ENCODE measurements at places on chromosomes 11 and 22.
A peak's percentile ranks its signal among the peaks of the same experiment; 100 is the strongest.

DNA sequence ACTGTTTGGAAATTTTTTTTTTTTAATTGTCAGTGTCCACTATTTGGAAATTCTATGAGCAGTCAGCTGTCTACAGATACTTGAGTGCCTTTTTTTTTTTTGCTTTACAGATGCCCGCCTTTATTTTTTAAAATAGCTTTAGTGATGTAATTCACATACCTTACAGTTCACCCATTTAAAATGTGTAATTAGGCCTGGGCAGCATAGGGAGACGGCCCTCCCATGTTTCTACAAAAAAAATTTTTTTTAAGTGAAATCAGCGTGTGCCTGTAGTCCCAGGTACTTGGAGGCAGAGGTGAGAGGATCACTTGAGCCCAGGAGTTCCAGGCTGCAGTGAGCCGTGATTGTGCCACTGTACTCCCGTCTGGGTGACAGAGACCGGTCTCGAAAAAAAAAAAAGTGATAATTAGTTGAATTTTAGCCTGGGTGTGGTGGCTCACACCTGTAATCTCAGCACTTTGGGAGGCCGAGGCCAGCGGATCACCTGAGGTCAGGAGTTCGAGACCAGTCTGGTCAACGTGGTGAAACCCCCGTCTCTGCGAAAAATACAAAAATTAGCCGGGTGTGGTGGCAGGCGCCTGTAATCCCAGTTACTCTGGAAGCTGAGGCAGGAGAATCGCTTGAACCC lies 1.5 kb downstream of the ZNF143 start:
- DNase-seq: no peak

- DNase-seq: no peak
Measured at GRCh38 chr22:42608136-42608822, 6.4 kb downstream of the POLDIP3 start.

DNA sequence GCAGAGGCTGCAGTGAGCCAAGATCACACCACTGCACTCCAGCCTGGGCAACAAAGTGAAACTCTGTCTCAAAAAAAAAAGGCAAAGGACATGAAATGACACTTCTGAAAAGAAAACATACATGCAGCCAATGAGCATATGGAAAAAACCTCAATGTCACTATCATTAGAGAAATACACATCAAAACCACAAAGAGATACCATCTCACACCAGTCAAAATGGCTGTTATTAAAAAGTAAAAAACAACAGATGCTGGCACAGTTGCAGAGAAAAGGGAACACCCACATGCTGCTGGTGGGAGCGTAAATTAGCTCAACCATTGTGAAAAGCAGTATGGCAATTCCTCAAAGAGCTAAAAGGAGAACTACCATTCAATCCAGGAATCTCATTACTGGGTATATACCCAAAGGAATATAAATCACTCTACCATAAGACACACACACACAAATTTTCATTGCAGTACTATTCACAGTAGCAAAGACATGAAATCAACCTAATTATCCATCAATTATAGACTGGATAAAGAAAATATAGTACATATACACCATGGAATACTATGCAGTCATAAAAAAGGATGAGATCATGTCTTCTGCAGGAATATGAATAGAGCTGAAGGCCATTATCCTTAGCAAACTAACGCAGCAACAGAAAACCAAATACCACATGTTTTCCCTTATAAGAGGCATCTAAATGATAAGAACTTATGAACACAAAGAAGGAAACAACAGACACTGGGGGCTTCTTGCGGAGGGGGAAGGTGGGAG lies 15.7 kb upstream of the C11orf58 start:
- DNase-seq: no peak

DNA sequence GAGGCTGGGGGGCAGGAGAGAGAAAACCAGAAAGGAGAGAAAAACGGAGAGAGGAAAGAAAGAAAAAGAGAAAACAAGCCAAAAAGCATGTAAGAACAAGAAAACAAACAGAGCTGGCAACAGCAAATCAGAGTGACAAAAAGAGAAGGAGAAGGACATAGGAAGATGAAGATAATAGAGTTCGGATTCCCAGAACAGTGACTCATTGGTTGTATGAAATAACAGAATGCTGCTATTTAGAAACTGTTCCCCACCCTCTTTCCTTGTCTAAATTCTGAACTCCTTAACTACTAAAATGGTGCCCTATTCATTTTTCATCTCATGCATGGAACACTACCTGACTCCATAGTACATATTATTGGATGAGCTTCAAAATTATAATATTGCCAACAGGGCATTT lies 317.4 kb downstream of the C11orf87 start:
- DNase-seq: no peak

- DNase-seq: no peak
Measured at GRCh38 chr22:25352294-25352680, 132.8 kb downstream of the CRYBB2 start.

GRCh38 chr11:6657346-6657745 lies 1.7 kb upstream of the DCHS1 start:
- DNase-seq: no peak

DNA sequence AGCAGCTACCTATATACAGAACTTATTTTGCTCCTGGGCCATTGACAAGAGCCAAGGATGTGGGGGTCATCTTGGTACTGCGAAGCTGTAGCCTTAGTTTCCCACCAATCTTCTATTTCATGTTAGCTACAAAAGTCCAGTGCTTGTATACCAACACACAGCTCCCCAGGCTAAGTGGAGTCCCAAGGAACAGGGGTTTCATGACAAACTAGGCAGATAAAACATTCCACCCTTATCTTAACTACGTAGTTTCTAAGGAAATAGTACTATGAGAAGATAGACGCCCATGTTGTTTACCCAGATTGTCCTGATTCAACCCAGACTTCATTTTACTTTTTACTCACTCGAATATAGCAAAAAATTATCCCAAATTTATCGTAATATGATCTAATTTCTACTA lies 218.5 kb downstream of the DYNC2H1 start:
- DNase-seq: no peak

DNA sequence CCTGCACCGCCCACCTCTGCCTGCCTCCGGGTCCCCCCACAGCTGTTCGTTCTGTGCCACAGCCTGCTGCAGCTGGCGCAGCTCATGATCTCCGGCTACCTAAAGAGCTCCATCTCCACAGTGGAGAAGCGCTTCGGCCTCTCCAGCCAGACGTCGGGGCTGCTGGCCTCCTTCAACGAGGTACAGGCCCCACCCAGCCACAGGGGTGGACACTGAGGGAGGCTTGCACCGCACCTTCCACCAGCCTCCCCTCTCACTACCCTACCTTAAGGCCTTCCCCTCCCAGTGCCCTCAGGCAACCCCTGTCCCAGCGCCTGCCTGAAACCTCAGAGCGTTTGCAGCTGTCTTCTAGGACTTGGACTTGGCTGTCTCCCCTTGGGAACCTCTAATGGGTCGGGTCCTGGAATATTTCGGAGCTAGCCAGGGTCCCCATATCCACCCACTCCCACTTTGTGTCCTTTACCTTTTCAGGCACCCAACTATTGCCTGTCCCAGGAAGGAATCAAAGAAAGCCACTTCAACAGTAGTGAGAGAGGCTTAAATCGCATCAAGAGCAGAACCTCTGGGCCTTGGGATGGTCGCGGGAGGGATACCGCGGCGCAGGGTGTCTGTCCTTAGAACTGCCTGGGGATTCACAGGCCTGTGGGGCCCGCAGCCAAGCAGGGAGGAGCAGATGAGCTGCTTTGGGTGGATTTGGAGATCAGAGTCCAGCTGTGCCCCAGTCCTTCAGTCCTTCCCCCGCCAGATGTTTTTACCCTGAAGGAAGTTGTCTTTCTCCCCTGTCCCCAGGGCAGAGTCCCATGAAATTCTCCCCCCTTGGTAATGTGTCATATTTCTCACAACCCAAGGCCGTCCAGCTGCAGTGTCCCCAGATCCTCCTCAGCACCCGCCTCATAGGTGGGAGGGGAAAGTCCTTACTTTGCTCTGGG lies 13.3 kb downstream of the SLCO2B1 start:
- DNase-seq: no peak

GRCh38 chr11:121567995-121568394 lies 115.2 kb upstream of the SORL1-AS1 start:
- no peak for DNase-seq

DNA sequence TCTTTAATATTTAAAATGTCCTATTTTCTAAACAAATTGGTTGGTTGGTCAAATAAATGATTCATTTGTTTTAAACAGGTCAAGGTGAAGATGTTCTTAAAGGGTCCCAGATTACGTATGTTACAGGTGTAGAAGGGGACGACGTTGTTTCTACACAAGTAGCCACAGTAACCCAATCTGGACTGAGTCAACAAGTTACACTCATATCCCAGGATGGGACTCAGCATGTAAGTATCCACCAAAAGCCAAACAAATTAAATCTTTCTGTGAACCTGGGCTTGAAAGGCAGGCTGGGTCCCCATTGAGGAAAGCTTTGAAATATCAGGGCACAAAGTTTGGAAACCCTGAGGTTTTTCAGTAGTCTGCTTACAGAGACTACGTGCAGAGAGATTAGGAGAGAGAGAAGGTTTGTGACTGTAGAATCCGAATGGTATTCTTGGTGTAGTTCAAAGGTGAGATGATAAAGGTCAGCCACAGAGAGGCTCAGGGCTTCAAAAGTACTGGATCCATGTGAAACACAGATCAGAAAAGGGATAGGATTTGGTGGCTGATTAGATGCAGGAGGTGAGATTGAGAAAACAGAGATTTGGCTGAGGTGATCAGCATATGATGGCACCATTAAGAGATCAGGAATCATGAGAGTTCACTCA lies 51.7 kb downstream of the ZNF143 start:
- DNase-seq: no peak

DNA sequence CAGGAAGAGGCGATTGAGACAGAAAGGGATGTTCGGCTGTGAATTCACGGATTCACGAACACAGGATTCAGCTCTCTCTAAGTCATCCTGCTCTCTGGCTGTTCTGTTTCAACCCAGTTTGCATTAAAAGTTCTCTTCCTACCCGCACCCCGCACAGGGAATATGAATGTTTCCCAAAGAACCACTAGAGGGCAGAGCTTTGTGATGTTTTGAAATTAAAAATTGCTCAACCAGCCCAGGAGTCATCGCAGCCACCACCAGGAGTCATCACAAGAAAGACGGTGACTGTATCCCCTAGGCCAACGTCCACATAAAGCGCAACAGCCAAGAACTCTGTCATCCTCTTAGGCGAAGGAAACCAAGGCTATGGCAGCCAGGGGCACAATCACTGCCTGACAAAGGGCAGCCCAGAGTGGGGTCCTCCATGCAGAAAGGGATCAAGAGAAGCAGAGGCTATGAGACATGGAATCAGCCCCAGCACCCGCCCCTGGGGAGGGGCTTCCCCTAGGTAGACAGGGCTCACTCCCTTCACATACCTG lies 122.4 kb downstream of the WT1 start:
- peak; percentile 28 for DNase-seq

- DNase-seq: no peak
Measured at GRCh38 chr22:43515411-43515810, 103.6 kb downstream of the MPPED1 start.

- DNase-seq: peak; percentile 36
Measured at GRCh38 chr11:34086554-34087283, 18.7 kb upstream of the NAT10 start.
